ENCODE measurements at places on chromosomes 5 and 9.
A peak's percentile ranks its signal among the peaks of the same experiment; 100 is the strongest.

- no peak for DNase-seq
Observed at GRCh38 chr9:8388132-8388531, 588.6 kb upstream of the DMAC1 start.

DNA sequence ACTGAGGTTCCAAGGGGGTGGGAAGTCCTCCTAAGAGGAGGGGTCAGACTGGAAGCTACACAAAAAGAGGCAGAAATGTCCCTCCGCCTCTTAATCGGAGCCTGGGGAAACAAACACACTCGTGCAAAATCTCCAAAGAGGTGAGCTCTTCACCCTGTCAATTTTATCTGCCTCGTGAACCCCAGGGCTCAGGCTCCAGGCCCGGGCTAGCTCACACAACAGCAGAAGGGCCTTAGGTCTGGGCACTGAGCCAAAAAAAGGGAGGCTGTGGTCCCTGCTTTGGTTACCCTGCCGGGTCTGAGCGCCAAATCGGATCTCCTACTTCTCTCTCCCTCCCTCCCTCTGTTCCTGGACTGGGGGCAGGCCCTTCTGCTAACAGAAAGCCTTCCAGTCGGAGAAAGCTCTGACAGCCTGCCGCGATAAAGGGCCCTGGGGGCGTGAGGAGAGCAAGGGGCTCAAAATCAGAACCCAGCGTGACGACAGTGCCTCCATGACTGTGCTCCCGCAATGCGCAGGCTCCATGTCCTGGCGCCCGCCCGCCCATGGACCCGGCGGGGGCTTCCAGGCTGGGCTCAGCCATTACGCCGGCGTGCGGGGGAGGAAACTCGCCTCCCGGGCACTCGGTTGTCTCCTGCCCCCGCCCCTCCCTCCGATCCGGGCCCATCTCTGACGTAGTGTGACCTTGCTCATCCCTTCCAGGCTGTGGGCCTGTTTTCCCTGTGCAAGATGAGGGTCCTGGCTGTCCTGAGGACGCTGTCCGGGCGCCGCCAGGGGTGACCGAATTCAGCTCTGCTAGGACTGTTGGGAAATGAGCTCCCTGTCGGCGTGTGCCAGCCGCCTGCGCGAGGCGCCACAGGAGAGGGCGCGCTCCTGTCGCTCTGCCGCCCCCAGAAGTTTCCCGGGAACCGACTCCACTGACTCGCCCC, 865 bp upstream of the SLC22A4 start:
- DNase-seq: peak; percentile 94

GRCh38 chr9:124844291-124844690, 9.0 kb upstream of the WDR38 start:
- DNase-seq: no peak

DNA sequence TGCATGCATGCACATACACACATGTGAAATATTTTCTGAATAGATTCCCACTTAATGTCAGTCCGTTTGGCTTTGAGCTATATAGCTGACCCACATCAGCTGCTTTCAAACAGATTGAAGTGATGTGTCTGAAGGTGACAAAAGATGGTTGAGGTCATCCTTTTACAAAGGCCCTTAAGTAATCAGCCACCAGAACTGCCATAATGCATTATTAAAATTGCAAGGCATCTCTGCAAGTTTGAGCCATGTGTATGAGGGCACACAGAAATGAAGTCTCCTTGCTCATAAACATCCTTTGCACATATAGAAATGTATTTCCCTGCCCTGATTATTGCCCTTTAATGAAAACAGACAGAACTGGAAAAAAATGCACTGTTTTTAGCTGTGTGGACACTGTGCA, 1043.0 kb upstream of the C9orf72 start:
- DNase-seq: no peak

- DNase-seq: no peak
Observed at GRCh38 chr9:97944612-97945011, 6.6 kb upstream of the HEMGN start.

- no peak for DNase-seq
Observed at GRCh38 chr5:74055486-74056106, 429.6 kb downstream of the ARHGEF28 start.

DNA sequence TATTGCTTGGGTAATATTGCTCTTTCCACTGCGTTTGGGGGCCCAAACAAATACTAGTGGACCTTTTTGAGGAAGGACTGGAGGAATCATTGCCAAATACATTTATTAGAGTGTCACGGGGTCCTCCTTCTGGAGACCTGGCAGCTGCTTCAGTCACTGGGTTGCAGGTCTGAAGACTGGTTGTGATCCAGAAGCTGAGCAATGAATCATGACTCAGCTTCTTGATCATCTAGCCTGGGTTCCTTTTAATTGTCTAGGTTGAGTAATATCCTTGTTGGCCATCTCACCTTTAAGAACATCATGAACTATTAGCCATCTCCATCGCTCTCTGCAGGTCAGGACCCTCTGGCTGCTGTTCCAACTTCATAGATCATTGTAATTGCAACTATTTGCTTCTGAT, 15.4 kb upstream of the UBAP1 start:
- DNase-seq: peak; percentile 50

DNA sequence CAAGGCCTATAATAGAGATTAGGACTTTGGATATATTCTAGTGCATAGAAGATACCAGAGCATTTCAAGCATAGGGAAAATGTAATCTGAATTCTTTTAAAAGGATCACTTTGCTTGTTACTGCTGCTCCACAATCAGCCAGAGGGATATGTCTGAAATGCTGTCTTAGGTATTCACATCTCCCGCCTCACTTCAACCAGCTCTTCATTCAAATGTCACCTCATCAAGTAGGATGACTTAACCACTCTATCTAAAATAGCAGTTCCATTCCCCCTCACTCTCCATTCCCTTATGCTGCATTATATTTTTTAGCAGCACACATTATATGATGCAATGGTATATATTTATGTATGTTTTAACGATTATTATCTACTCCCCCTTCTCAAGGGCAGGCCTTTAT, 500.3 kb upstream of the GRIA1 start:
- DNase-seq: no peak

- DNase-seq: no peak
Observed at GRCh38 chr5:174300941-174301761, 255.6 kb downstream of the NSG2 start.

DNA sequence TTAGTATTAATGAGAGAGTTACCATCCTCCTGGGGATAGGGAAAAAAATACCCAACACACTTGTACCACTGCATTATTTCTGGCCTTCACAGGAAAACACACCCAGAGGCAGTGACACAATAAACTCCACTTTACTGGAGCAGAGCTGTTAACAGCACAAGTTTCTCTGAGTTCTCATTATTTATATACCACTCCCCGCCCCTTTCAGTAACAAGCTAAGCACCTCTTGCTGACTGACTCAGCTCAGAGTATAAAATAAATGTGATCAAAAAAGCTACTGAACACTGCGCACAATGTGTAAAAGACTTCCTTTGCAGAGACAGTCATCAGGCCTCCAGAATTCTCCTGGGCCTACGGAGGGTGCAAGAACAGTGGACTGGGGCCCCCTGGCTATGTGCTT, 21.6 kb downstream of the KLF9 start:
- DNase-seq: no peak

DNA sequence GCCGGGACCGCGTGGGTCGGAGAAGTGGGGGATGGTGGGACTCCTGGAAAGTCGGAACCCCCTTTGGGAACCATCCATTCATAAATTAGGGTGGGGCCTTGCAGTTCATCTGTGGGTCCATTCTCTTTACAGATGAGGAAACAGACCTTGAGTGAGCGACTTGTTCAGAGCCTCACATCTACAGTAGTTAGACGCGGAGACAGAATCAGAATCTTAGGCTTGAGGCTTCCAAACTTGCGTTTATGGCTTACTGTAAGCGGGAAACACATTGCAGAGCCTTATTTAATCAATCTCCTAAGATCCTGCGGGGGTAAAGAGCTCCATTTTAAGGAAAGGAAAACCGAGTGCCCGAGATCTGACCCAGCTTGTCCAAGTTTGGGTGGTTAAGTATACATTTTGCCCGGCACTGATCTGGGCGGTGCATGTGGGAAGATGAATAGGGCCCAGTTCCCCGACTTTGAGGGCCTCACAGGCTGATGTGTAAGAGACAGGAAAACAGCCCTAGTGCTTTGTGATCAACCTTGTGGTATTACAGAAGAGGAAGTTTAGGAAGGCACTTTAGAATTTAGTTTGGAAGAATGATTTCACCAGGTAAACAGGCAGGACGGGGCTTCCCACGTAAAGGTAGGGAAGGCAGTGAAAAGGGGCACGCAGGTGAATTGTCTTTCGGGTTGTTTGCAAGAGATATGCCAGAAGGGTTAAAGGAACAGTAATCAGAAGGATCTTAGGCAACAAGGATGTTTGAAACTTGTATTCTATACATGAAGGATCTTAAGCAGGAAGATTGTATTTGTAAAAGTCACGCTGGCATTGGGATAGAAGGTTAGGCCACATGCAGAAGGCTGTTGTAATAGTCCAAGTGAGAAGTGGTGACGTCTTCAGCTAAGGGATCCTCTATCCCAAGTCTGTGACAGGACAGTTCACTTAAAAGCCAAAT, 744 bp downstream of the TARS1 start:
- peak; percentile 67 for DNase-seq

DNA sequence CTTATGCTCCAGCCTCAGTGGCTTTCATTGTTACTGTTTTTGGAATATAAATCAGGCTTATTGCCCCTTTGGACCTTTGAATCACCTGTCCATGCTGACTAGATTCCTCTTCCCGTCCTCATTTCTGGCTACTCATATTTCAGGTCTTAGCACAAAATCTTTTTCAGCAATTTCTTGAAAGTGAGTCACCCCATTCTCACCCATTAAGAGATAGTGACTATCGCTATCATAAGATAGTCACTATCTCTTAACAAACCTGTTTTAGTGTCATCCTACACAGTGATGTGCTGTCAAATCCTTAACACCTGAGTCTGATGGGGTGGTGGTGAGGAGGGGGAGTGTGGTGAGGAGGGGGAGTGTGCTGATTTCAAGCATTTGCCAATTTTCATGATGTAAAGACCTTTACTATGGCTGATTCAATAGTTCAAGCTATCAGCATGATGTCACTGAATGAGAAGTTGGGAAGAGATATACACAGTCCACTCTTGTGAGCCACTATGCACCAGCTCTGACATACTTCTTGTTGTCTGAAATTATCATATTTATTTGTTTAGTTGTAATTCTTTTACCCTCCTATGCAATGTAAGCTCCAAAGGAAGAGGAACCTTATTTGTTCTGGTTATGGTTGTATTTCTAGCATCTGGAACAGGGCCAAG, 95.3 kb downstream of the GRIA1 start:
- DNase-seq: no peak

- peak; percentile 57 for DNase-seq
Observed at GRCh38 chr9:87567571-87567970, 69.9 kb downstream of the DAPK1 start.

GRCh38 chr9:113222482-113222841, 1.1 kb downstream of the SLC31A1 start:
- peak; percentile 30 for DNase-seq

- DNase-seq: no peak
Observed at GRCh38 chr5:145689235-145689634, 145.9 kb downstream of the PRELID2 start.

DNA sequence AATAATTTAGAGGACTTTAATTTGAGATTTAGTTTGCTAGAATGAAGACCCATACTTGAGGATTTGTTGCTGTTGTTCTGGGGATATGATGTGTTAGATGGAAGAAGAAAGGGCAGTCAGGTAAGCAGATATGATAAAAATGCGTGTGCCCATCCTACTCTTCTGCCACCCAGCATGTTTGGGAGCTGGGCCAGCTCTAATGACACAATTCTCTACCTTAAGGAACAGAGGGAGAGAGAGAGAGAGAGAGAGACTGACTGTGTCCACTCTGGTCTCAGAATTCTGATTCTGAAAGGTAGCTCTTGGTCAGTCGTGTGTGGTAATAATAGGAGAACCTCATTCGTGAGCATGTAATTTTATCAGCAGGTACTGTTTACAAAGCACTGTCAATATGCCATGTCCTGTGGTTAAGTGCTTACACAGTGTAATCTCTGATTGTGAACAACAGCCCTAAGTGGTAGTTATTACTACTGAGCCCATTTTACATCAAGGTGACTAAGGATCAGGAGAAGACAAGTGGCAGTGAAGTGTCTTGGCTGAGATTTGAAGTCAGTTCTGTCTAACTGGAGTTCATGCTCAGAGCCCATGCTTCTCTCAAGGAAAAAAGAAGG, 307.4 kb upstream of the SEMA6A start:
- DNase-seq: no peak

- no peak for DNase-seq
Observed at GRCh38 chr5:159083548-159084452, 15.9 kb downstream of the EBF1 start.

GRCh38 chr5:93884254-93884653, 142.9 kb upstream of the POU5F2 start:
- no peak for DNase-seq

DNA sequence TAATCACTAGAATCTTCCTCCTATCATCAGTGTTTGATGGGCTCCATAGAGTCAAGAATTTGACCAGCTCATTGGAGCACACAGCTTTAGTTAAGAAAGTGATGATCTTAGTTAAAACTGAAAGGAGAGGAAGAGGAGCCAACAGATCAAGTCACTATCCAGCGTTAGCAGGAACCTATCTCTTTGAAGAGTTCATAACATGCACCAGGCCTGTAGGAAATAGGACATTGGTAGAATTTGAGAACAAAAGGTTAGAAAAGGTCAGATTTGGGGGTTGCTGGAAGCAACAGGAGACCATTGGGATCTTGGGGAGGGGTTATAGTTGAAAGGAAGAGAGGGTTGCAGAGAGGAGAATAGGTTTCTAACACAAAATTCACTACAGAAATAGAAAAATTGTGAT, 11.4 kb upstream of the ADRA1B start:
- no peak for DNase-seq

All from cardiac fibroblast (primary cell).